Stimulated activated CD4-positive, alpha-beta T cell treated with anti-CD3 and anti-CD28 coated beads, Interleukin-1b, Interleukin-23, amount 100 ng/mL, for 48 hours (primary cell): ENCODE measurements at places on chromosomes 1 and 21.

DNA sequence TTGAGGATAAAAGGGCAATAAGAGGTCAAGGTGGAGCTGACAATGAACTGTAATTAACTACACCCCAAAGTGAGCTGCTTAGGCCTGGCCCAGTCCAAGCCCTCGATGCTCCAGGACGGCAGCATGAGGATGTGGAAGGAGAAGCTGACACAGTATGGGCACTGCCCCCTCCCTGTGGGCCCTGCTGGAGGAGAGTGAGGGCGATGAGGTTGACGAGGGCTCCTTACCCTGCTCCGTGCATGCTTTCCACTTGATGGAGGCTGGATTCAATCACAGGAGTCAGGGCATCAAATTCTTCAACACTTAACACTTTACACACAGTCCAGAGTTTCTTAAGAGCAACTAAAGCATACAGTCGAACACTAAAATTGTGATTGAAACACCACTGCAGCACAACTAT is 32.4 kb downstream of the COA6 start:
- no peak for DNase-seq

DNA sequence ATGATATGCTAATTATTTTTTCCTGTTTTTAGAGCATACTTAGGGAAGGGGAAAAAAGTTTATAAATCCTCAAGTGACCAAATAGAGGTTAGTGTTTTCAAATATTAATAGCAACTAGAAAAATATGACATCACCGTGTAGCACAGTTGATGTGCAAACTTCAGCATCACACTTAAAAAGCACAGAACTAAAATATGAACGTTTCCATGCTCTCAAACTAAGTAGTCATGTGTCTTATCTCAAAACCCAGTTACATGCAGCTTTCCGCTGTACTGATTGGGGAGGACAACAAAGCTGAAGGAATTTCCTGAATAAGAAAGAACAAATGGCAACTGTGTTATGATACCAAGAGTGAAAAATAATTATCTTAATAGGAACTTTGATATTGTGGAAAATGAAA is 903.7 kb downstream of the ADGRL2 start:
- DNase-seq: no peak

DNA sequence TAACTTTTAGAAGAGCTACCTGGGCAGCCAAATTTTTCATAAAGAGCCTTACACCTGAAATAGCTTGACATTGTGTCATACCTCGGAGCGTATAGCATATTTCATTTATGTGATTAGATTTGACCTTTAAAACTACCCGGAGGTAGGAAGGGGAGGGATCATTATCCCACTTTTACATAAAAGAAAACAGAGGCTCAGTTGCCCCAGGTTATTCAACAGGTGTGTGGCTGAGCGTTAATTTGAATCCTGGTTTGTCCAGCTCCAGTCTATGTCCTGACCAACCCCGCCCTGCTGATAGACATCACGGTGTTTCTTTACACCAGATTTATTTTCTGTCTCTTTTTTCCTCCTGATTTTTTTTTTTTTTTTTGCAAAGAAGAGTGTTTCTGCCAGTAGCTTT is 39.7 kb downstream of the PBX1 start:
- no peak for DNase-seq

DNA sequence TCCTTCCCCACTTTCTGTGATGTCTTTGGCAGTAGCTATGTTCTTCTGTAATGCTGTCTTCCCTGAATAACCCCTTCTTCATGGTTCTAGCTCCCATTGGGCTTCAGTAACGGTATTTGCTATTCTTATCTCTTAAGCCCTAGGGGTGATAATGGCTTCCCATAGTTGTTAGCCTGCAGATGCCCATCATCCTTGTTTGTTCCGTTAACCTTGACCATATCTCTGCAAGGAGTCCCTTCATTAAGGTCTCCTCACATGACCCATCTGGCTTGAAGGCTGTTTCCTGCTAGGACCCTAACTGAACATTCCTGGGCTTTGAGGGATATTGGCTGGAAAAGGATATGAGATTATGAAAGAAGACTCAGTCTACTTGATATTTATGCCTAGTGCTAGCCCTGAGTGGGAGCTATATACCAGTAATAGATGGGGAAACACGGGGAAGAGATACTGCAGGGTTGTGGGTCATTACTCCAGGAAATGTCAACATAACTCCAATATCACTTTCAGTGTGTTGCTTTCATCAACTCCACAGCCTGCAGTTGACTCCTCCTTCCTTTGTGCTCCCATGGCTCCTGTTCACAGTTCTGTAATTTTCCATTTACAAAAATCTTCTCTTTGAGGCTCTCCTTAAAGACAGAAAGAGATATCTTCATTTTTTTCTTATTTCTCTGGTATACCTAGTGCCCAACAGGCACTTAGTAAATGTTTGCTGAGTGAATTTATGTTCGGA is 2.5 kb downstream of the MR1 start:
- no peak for DNase-seq

DNA sequence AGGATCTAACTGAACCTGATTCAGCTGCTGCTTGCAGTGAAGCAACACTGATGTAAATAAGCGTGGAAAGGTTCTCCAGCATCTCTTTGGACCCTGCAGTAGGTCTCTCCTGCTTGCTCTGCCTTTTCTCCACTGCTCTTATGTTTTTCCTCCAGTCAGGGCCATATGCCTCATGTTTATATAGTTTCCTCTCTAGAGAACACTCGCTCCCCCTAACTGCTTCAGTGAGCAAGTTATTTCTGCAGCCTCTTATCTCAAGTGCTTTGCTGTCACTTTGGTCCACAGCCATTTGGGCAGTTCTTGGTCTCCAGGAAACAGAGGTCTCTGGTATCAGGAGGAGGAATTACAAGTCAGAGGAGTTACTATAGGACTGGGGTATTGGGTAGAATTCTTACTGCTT is 5.3 kb downstream of the PRUNE1 start:
- no peak for DNase-seq

DNA sequence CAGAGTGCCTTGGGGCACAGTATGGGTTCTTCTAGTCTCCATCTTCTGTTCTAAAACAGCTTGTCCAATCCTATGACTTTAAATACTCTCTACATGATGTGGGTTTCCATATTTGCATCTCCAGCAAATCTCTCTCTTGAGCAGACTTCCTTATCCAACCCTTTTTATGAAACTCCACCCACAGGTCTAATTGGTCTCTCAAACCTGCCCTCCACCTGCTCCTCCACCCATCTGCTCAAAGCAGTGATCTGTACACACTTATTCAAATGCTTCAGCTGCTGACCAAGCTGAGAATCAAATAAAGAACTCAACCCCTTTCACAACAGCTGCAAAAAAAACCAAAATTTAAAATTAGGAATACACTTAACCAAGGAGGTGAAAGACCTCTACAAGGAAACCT is 11.5 kb downstream of the MCOLN2 start:
- no peak for DNase-seq

DNA sequence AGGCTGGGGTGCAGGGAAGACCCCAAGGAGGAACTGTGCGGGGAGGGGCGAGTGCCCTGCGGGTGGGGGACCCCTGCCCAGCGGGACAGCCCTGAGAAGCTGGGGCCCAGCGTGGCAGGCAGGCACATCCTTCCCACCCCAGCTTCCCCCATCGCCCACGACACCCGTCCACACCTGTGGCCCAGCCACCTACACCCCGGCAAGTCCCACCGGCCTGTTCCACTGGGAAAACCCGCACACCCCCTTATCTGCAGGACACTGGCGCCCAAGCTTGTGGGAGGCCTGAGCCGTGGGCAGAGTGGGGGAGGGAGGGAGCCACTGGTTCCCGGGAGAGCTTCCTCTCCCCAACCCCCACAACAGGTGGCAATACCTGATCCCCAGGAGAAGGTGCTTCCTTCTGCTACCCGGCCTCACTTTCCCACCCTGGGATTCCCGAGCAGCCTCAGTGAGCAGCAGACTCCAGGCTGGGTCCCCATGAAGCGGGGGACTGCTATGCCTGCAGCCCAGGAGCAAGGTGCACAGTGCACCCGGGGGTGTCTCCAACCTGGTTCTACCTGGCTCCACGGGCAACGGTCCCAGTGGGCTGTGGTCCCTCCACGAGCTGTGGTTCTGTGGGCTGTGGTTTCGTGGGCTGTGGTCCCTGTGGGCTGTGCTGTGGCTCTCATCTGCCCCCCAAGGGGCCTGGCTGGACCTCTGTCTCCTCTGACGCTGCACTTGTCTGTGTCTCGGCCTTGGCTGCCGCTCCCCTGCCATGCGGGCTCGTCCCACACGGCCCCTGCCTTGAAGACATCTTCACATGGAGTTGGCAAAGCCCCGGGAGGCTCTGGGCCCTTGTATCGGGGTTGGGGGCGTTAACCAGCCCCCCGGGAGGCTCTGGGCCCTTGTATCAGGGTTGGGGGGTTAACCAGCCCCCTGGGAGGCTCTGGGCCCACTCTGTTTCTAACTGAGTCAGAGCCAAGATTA is 37.8 kb upstream of the POFUT2 start:
- DNase-seq: no peak

DNA sequence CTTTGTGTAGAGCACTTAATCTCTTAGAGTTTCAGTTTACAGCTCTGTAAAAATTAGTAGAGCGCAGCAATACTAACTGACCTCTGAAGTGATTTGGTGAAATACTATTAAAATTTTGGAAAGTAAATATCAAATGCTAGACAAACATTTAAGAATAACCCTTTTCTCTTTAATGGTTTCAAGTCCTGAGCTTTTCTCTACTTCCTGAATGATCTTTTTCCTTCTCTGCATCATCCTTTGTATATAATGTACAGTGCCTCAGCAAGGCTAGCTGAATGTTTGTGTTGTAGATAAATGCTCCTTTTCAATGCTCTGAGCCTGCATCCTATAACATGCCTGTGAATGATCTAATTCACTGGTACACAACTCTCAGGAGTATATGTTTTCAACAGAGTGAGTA is 272.9 kb downstream of the ADGRL2 start:
- DNase-seq: no peak

DNA sequence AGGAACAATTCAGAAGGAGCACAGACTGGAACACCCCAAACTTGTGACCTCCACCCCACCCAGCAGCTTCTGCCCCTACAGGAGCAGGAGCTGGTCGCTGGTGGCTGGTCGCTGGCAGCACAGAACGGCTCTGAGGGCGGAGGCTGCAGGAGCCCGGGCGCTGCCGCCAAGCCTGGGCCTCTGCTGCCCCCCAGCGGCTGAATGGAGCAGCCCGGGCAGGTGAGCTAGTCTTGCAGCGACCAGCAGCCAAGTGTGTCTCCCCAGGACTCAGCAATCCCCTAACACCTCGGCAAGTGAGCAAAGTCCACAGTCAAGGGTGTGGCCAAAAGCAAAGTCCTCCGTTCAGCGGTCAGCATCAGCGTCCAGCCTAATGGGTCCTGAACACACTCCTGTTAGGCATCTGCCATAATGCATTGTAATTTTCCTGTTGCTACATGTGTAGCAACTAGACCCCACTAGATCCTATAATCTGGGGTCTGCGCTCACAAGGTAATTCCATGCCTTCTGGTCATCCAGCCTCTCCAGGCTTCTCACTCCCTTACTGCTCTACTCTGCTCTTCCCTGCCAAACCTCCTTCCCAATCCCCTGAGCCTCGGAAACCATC is 12.1 kb upstream of the GJB5 start:
- DNase-seq: peak; percentile 78

- DNase-seq: no peak
Observed at GRCh38 chr1:59436637-59437036, 139.7 kb downstream of the FGGY start.

DNA sequence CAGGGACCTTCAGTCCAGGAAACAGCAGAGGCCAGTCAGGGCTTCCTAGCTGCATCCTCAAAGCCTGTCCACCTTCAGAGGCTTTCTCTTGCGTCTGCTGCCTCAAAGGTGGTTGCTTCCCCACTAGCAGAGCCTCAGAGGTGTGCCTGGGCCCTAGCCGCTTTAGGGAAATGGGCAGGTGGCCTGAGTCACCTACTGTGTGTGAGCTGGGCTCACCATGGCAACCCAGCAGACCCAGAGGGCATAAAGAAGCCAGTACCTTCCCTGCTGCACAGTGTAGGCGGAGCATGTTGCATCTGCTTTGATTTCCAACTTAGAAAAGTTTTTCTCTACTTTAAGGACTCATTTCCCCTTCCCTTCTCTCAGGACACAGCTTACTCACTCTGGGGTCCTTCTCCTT is 12.5 kb downstream of the SLC9A1 start:
- DNase-seq: peak; percentile 44

- DNase-seq: no peak
Observed at GRCh38 chr1:3480369-3480719, 25.9 kb downstream of the ARHGEF16 start.

DNA sequence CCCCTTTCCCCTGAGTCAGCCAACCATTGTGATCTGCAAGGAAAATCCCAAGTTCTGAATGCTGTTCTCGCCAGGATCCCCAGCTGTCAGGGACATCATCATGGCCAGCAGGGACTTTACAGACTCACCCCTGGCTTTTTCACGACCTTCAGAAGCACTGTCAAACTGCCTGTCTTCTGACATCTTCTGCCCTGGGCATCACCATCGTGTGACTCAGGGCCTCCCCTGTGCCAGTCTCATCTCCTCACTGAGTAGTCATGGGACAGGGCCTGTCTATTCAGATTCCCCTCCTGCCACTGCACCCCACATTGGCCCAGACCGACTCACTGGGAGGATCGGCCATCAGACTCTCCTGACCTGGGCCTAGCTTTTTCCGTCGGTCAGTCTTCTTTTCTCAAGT is 72.5 kb upstream of the VAMP3 start:
- DNase-seq: no peak

- no peak for DNase-seq
Observed at GRCh38 chr1:66623812-66624211, 89.9 kb downstream of the SGIP1 start.

DNA sequence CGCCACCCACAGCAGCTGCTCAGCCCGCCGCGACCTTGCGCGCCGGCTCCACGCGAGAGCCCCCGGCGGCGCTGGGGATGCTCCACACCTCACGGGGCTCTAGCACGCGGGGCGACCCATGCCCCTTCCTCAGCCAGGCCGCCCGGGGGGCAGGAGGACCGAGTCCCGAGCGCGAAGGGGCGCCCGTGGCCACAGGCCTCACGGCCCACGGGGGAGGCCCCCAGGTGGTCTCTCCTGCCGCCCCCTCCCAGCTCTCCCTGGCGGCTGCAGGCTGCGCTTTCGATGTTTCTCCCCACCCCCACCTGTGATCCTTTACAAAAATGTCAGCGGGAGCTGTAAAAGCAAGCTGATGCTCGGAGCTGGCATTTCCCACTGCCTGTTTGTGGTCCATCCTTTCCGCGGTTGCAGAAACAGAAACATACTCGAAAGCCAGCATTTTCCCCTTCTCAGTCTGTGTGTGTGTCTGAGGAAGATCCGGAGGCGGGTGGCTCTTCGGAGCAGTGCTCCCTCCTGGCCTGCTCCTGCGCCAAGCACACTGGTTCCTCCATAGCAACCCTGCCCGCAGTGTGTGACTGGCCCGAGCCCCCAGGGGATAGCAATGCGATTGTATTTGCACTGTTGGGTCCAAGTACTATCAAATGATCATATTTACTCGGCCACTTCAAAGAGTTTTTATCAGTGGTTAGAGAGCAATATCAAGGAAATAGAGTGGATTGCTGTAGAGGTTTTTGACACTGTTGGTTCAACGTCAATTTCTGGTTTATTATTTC is 2.1 kb downstream of the KIF26B start:
- DNase-seq: no peak

DNA sequence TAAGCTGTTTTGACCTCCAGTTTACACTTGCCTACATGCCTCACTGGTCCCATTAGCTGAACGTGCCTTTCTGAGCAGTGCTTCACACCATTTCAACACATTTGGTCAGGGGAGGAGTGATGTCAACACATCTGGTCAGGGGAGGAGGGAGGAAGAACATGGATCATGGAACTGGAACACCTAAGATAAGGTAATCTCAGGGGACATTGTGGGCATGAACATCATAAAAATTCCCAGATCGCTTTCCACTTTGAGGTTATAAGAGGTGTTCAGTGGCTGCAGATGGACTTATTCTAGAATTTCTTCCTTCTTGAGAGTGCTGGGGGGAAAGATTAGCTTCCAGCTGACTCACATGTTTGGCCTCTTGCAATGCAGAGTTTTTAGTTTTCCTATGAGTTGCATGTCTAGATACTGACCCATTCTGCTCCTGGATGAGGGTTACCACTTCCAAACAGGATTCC is 2.0 kb downstream of the QSOX1 start:
- DNase-seq: no peak
